ENCODE measurements at places on chromosomes 7 and 10.

GRCh38 chr7:108836256-108836655 is 266.6 kb downstream of the DNAJB9 start:
- no peak for DNase-seq

GRCh38 chr7:50651271-50651989 is 86.2 kb upstream of the DDC start:
- no peak for DNase-seq

GRCh38 chr7:2499719-2500430 is 19.7 kb upstream of the LFNG start:
- DNase-seq, result no peak

- no peak for DNase-seq
Measured at GRCh38 chr10:110165239-110165638, 42.2 kb upstream of the MXI1 start.

DNA sequence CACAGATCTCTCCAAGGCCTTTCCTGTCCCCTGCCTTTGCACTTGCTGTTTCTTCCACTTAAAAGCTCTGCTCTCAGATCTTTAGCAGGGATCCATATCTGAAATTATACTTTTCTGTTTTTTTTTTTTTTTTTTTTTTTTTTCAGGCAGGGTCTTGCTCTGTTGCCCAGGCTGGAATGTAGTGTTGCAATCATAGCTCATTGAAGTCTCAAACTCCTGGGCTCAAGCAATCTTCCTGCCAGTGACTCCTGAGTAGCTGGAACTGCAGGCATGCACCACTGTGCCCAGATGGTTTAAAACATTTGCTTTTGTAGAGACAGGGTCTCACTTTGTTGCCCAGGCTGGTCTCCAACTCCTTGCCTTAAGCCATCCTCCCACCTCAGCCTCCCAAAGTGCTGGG is 5.0 kb upstream of the TSPAN15 start:
- DNase-seq, result no peak

GRCh38 chr10:128570319-128570995 is 444.2 kb upstream of the MKI67 start:
- no peak for DNase-seq

DNA sequence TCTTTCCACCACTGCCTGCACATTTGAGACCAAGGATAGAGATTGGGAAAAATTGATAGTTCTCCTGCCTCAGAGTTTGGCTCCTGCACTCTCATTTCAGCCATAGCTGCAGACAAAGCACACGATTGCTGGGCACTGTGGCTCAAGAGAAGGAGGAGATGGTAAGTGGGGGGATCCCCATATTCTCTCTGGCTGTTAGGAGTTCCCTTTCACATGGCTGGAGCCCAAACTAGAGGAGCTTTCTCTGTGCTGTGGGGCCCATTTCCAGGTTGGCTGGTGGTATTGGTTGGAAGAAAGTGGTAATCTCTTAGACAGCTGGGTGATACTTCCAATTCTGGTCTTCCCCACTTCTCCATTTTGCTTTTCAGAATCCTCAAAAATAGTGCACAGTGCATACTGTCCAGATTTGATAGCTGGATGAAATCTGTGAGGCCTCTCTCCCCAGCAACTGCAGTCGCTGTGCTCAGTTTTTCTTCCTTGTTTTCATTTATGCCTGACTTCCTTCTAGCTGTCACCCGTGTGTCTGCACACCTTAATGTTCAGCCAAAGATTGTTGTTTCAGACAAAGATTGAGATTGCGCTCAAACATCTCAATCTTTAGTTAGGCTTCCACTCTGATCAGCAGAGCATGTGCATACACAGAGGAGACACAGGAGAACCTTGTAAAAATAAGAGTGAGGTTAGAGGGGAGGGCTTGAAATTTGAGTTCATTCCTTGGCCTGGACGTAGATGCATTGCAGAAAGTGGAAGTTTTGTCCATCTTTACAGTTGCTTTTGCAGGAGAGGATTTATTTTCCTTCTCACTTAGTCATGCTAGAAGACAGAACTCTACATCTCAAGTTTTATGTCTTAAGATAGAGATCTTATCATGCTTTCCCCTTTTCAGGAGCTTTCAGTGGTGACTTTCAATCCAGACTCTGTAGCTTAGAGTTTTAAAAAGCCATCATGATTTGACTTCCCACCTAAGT is 28.6 kb downstream of the RABGEF1 start:
- DNase-seq, result no peak

DNA sequence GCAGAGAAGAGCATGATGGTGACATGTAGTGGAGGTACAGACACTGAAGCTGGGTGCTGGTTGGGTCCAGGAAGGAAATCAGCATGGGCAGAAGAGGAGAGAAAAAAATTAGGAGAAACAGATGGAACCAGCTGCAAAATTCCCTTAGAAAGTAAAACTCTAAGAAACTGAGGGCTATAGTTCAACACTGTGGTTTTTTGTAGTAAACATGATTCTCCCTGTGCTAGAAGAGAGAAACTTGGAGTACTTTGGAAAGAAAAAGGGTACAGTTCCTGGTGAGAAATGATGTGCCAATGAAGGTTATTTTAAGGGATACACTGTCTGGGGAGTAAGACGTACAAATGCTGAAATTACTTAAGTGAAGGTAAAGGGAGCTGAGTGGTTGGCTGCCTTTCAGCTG is 181.5 kb upstream of the HPS1 start:
- DNase-seq, result no peak

DNA sequence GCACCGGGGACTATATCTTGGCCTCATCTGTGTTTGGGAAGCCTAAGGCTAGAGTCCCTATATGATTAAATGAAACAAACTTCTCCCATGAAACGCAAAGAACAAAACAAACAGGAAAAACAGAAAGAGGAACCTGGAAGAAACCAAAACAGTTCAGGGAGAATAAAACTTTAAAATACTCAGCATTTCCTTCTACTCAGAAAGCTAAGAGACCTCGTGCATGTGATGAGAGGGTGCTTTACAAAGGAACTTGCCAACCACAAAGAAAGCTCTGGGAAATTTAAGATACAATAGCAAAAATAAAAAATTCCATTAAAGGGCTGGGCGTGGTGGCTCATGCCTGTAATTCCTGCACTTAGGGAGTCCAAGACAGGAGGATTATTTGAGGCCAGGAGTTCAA is 6.9 kb downstream of the PILRA start:
- no peak for DNase-seq

- no peak for DNase-seq
Measured at GRCh38 chr10:49140304-49141177, 6.7 kb upstream of the FAM170B start.

- no peak for DNase-seq
Measured at GRCh38 chr7:30276203-30276900, 8.0 kb upstream of the ZNRF2 start.

DNA sequence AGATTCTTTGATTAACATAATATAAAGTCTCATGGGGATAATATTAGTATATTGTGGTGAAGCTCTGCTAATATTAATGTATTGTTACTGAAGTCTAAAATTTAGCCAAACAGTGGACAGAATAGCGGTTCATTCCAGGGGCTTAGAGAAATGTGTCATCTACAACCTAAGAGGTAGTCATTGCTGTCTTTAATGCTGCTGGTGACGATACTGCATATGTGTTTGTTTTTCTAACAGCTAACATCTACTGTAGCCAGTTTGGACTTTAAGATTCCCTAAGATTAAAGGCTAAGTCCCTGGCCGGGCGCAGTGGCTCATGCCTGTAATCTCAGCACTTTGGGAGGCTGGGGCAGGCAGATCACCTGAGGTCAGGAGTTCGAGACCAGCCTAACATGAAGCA is 102.0 kb upstream of the SAMD8 start:
- no peak for DNase-seq

GRCh38 chr7:74027683-74028320 is at the start of gene ELN:
Gene ELN, plus strand, starts transcription at chr7:74028173. Its CDS starts 15 bp downstream, at chr7:74028188.
- DNase-seq, result no peak

DNA sequence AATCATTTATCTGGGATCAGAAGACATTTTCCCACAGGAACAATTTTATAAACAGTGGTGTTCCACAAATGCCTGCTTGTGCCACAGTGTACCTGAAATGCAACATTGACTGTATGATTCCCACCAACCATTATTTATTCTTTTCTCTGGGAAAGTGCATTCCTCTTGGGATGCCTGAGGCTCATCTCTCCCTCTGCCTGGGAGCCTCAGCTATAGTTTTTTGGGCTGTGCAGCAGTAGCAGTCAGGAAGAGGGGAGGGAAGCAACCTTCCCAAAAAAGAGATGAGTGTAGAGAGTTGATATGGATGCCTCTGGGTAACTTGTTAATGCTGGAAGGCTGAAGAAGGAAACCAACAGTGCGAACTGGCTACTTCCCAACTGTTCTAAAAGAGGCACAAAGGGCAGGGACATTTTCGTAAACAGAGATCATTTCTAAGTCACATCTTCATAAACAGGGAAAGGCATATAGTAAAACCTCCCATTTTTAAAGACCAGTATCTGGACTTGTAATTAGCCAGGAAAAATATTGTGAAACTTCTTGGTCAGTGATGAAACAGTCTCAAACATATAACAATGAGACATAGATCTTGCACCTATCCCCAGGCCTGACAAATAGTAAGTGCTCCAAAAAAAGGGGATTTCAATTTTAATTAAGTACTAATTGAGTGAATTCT is 1.4 kb upstream of the CALD1 start:
- no peak for DNase-seq

- no peak for DNase-seq
Measured at GRCh38 chr10:14543046-14543903, 212.6 kb upstream of the FRMD4A start.

- DNase-seq, result no peak
Measured at GRCh38 chr7:71905821-71906220, 506.3 kb downstream of the CALN1 start.

GRCh38 chr7:89458114-89458513 is 662.6 kb upstream of the TEX47 start:
- no peak for DNase-seq

DNA sequence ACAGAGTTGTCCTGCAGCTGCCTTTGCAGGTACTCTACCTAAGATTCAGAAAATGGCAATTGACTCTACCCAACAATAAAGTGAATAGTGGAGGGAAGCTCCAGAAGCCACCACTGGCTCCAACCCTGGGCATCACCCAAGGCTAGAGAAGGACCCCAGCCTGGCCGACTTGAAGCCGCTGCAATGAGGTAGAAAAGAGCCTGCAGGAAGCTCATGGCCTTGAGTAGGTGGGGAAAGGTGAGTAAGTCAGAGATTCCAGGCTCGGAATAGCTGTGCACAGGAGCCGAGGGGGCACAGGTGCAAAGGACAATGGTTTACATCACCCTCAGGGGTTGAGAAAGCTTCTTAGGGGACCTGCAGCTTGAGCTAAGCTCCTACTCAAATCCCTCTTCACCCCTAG is 83.6 kb downstream of the AOAH start:
- no peak for DNase-seq

DNA sequence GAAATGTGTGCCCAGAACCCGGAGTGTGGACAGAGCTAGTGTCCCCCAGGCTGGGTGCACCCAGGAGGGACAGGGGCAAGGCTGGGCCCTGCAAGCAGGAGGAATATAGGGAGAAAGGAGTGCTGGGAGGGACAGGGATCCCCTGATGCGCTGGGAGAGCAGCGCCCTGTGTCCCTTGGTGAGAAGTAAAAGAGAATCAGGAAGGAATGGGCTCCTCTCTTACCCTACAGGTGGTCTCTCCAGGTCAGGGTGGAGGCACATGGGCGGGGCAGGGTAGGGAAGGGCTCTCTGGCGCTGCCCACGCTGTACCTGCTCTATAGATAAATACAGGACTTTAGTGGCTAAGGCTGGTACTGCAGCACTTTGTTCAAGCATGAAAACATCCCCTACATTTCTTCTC is 753.8 kb downstream of the GRID1 start:
- no peak for DNase-seq

DNA sequence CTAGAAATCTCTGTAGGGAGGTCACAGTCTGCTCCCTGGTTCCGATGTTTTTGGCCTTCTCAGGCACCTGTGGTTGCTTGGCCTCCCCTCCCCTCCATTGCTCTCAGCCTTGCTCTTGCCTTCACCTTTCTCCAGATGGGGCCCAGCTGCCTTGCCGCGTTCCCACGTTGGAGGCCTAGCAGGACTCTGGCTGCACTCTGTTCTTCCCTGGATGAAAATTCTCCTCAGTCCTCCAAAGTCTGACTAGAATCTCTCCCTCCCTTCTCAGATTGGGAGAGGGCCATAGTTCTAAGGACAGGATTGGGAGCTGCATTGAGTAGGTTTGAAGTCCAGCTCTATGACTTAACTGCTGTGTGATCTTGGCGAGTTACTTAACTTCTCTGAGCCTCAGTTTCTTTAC is 213.7 kb upstream of the HABP2 start:
- DNase-seq, result no peak

DNA sequence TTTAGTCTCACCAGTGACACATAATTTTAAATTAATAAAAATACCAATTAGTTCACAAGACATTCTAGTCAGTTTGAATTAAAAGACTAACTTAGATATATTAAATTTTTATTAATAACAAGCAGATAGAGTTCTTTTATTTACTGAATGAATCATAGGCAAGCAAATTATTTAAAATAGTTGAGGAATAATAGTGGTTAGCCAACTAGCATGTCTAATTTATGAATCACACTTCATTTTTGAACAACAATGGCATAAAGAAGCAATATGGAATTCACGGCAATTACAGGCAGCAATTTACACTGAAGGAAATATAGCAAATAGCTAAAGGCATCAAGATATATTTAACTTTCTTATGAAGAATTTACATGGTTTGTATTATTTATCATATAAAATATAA is 187.0 kb upstream of the SLC26A5 start:
- DNase-seq, result no peak

GRCh38 chr10:43595739-43596298 is 10.4 kb upstream of the ZNF485 start:
- DNase-seq, result no peak

- DNase-seq, result no peak
Measured at GRCh38 chr7:37377231-37377630, 71.4 kb downstream of the ELMO1 start.

DNA sequence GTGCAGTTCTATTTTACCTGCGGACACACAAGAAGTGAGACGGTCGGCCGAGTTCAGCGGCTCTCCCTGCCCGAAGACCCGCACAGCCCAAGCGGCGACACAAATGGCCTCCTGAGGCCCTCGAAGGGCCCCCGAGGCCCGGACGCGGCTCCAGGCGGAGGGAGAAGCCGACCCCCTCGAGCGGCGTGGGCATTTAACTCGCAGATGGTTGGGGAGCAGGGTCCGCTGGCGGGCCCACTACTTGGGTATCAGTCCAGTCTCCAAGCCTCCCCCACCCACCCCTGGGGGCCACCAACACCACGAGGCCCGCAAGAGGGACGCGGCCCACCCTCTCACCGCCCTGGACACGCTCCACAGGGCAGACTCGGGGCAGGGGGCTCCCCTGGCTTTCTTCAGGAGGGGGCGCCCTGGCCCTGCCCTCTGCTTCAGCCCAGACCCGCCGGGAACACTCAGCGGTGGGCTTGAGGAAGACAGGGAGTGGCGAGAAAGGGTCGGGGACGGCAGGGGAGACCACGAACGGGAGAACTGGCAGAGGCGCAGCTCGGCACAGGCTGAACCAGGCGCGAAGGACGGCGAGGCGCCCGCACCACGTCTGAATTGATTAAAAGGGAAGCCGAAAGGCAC is 1.7 kb downstream of the IGF2BP3 start:
- no peak for DNase-seq

GRCh38 chr10:73439605-73440312 is 6.4 kb upstream of the MSS51 start:
- no peak for DNase-seq

- DNase-seq, result no peak
Measured at GRCh38 chr10:123858907-123859652, 32.5 kb downstream of the CPXM2 start.

- no peak for DNase-seq
Measured at GRCh38 chr7:1224086-1224716, 8.5 kb upstream of the UNCX start.

GRCh38 chr7:23743226-23743625 is 33.2 kb downstream of the STK31 start:
- no peak for DNase-seq
